ENCODE measurements at places on chromosomes 4 and X.

DNA sequence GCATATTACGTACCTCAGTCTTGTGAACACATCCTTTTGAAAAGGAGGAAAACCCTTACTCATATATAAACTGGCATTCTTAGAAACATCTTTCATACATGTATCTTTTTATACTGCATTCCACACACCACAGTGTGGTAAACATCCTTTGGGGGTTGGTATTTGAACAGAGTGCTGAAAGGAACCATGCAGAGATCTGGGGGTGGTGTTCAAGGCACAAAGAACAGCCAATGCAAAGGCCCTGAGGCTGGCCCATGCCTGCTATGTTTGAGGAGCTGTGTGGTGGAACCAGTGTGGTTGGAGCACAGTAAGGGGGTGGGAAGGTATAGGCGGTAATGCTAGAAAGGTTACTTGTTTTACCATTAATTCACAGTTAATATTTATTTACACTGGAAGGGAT lies 2.0 kb downstream of the ELK1 start:
- no peak for DNase-seq

- peak; percentile 77 for DNase-seq
Observed at GRCh38 chrX:153507484-153508178, 9.8 kb upstream of the ATP2B3 start.

GRCh38 chr4:7629501-7630254 lies 194.9 kb upstream of the PSAPL1 start:
- DNase-seq: no peak

GRCh38 chr4:136106753-136107152 lies 1425.5 kb downstream of the PCDH18 start:
- DNase-seq: no peak

GRCh38 chrX:42149281-42149680 lies 225.9 kb upstream of the CASK start:
- no peak for DNase-seq

- DNase-seq: no peak
Observed at GRCh38 chrX:152640034-152640818, 2.5 kb downstream of the GABRQ start.

DNA sequence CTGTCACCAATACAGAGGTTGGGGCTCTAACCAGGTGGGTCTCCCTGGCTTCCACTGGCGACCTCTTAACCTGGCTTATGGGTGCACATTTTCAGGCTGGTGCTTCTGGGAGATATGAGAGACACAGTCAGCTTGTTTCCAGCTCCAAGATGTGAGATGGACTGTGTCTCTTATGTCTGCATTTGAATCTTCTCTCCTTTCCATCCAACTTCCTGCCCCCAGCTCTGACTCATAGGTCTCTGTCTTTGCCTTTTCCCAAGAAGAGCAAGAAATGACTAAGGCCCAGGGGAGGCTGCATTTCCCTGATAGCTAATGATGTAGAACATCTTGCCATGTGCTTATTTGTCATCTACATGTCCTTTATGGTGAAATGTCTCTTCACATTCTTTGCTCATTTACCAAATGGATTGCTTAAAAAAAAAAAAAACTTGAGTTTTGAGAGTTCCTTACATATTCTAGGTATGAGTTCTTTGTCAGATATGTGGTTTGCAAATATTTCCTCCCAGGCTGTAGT lies 3.2 kb upstream of the UXT start:
- no peak for DNase-seq
